GM23338 (cell line): ENCODE measurements at places on chromosomes 5 and 9. TPM values are rescaled to one million over a fixed set of nuclear protein-coding genes. Genes with fewer than 3 reads are reported as not detected.

Gene SLC6A18
- total RNA-seq: not detected in 2 replicates

- H3K27ac ChIP-seq: peak overlapping the region; percentile 45
- H3K27me3 ChIP-seq: no peaks in the 10 kb centered on the region
- no peak overlapping the region for H3K4me3 ChIP-seq
Observed at GRCh38 chr5:124659798-124660197, 86.6 kb downstream of the ZNF608 start.

GRCh38 chr9:127204771-127205470 is 59.7 kb upstream of the GARNL3 start:
- H3K36me3 ChIP-seq: no peaks in the 10 kb centered on the region
- no peaks in the 10 kb centered on the region for H3K27me3 ChIP-seq
- no peak overlapping the region for H3K27ac ChIP-seq

Gene LOX
- 1.2 and 1.8 TPM in 2 replicates for total RNA-seq

GRCh38 chr9:5509573-5509972 is 758 bp upstream of the PDCD1LG2 start:
- no peak for DNase-seq
- no peaks in the 10 kb centered on the region for H3K4me1 ChIP-seq

Gene CCDC180
- total RNA-seq: 3.2 and 7.1 TPM in 2 replicates

Gene GDF9
- total RNA-seq: 0.14 and 0.66 TPM in 2 replicates

DNA sequence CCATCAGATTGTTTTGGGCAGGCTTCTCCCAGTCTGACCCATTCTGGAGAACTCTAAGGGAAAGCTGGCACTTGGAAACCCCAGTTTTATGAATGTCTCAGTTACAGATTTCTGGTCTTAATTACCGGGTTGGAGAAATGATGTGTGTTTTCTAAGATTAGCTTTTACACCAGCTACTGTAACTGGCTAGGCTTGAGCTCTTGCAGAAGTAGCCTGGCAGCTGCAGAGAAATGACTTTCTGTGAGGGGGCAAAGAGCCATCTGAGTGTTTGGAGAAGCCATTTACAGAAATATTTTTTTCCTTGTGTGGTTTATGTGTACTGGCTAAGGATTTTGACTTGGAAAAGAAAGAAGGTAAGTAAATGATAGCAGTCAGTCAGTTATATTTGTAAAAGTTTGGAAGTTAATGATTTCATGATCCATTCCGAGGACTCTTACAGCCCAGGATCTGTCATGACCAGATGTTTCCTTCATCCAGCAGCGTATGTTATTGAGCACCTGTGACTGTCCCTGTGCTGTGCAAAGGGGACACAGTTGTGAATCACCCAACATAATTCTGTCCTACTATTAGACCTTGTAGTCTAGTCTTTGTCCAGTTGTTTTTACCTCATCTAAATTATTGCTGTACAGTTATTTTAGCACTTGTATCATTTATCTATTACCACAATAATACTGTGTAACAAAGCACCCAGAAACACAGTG is 53.7 kb upstream of the GDNF start:
- DNase-seq: no peak
- H3K27ac ChIP-seq: no peak overlapping the region
- no peaks in the 10 kb centered on the region for H3K4me1 ChIP-seq
- H3K27me3 ChIP-seq: no peaks in the 10 kb centered on the region
- H3K36me3 ChIP-seq: no peaks in the 10 kb centered on the region

GRCh38 chr9:74773886-74774479 is 113.7 kb downstream of the TRPM6 start:
- no peak overlapping the region for H3K4me3 ChIP-seq
- H3K27me3 ChIP-seq: no peaks in the 10 kb centered on the region
- peaks cover 3% of the 10 kb centered on the region; the same call in 1 of the 2 replicates for H3K4me1 ChIP-seq
- DNase-seq: peak; percentile 84
- no peak overlapping the region for H3K27ac ChIP-seq
- no peaks in the 10 kb centered on the region for H3K36me3 ChIP-seq

DNA sequence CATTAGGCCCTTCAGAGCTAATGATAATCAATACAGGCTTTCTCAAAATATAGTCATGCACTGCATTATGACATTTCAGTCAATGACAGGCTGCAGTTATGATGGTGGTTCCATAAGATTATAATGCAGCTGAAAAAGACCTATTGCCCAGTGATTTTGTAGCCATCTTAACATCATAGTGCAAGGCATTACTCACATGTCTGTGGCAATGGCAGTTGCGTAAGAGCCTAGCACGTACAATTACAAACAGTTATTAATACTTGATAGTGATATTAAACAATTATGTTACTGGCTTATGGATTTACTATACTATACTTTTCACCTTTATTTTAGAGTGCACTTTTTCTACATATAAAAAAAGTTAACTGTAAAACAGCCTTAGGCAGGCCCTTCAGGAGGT is 214.8 kb downstream of the ISL1 start:
- no peaks in the 10 kb centered on the region for H3K4me1 ChIP-seq
- H3K27ac ChIP-seq: no peak overlapping the region
- no peaks in the 10 kb centered on the region for H3K27me3 ChIP-seq
- no peak for DNase-seq
- H3K36me3 ChIP-seq: no peaks in the 10 kb centered on the region
- no peak overlapping the region for H3K4me3 ChIP-seq

DNA sequence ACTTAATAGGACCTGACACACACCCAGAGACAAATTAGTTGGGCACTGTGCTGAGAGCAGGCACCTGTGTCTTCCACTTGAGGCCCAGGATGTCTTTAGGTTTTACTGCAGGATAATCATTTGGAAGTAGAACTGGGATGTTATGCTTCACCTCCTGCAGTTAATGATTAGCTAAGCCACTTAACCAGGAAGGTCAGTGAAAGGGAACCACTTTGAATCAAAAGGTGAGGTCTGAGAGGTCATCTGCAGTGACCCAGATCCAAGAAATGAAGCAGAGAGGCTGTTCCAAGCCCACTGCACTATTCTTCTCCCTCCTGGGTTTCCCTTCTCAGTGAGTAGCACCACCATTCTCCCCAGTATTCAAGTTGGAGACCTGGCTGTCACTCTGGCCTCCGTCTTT is 110.5 kb downstream of the SNX18 start:
- no peaks in the 10 kb centered on the region for H3K27me3 ChIP-seq
- no peaks in the 10 kb centered on the region; the same call in 1 of the 2 replicates for H3K36me3 ChIP-seq
- no peaks in the 10 kb centered on the region for H3K4me1 ChIP-seq
- no peak overlapping the region for H3K27ac ChIP-seq
- DNase-seq: no peak

DNA sequence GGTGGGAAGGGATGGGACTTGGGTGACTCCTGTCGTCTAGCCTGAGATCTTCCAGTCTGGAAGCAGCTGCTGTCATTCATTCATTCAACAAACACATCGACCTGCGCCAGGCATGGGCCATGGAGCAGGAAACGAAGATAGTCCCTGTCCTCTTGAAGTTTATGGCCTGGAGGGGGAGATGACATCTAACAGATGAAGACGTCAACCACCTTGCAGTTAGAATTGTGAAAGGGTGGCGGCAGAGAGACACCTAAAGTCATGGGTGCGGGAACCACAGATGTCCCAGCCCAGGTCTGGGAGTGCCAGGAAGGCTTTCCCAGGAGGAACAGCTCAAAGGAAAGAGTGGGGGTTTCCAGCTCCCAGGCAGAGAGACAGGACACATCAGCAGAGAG is 21.0 kb upstream of the IER5L start:
- H3K36me3 ChIP-seq: no peaks in the 10 kb centered on the region
- H3K27me3 ChIP-seq: peaks cover 20% of the 10 kb centered on the region
- peak; percentile 21 for DNase-seq
- H3K4me3 ChIP-seq: no peak overlapping the region

DNA sequence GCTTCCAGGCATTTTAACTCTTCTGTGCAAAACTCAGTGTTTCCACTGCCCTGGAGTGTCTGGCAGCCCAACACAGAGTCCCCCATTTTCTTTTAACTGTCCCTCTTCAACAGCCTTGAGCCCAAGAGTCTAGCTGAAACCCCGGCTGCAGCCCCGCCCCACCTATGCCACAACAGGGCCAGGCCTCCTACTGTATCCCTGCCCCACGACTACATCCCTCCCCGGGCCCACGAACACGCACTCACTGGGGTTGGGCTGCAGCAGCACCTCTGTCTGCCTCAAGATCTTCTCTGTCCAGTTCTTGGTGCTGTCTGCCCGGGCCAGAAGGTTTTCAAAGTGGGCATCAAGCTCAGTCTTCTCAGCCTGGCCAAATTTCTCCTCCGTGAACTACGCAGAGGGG is 6.1 kb downstream of the SH3GLB2 start:
- no peak overlapping the region for H3K27ac ChIP-seq
- no peak overlapping the region for H3K4me3 ChIP-seq
- no peak for DNase-seq
- no peaks in the 10 kb centered on the region for H3K36me3 ChIP-seq
- peaks cover 4% of the 10 kb centered on the region for H3K4me1 ChIP-seq
- H3K27me3 ChIP-seq: no peaks in the 10 kb centered on the region

DNA sequence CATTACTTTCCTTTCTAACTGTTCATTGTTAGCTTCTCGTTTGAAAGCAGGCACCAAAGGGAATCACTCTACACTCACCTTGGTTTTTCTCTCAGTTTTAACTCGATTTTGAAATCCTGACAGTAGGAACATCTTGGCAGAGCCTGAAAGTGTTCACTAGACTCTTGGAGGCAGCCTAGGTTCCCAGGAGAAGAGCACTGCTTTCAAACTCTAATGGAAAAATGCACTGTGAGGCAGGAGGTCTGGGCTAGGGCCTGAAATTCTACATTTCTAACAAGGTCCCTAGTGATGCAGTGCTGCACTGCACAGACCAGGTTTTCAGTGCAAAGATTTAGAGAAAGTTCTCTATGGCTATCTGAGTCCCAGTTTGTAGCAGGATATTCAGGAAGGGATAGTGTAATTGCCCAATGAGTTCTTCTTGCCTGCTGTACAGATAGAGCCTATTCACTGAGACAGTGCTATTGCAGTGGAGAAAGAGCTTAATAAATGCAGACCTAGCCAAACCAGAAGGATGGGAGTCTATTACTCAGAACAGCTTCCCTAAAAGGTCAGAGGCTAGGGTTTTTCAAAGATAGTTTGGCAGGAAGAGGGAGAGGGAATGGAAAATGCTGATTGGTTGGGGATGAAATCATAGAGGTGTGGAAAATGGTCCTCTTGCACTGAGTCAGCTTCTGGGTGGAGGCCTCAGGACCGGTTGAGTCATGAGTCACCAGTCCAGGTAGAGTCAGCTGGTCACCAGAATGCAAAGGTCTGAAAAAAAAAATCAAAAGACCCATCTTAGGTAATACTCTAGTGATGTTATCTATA is 153.9 kb downstream of the GPBP1 start:
- no peaks in the 10 kb centered on the region for H3K27me3 ChIP-seq
- DNase-seq: no peak
- H3K4me3 ChIP-seq: no peak overlapping the region

DNA sequence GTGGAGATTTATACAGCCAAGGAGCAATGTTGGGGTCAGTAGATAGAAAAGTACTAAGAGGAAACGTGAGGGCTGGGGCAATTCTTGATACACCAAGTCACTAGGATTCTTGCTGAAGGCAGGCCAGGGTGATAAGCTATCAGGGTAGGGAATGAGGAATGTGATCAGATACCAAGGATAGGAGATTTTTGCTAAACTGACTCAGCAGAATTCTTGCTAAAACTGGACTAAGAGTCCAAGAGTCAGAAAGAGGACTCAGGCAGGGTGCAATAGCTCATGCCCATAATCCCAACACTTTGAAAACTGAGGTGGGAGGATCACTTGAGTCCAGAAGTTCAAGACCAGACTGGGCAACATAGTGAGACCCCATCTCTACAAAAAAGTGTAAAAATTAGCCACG is 71.7 kb downstream of the ENTREP1 start:
- DNase-seq: no peak
- H3K27ac ChIP-seq: no peak overlapping the region
- H3K4me3 ChIP-seq: no peak overlapping the region
- H3K27me3 ChIP-seq: no peaks in the 10 kb centered on the region
- no peaks in the 10 kb centered on the region for H3K4me1 ChIP-seq
- H3K36me3 ChIP-seq: no peaks in the 10 kb centered on the region

- no peak for DNase-seq
- peaks cover 63% of the 10 kb centered on the region for H3K4me1 ChIP-seq
- no peaks in the 10 kb centered on the region for H3K36me3 ChIP-seq
- H3K27me3 ChIP-seq: no peaks in the 10 kb centered on the region
Observed at GRCh38 chr5:141878186-141878710, at the start of gene PCDH1. PCDH1 (minus strand) TSS chr5:141878410; CDS start chr5:141878262, 148 bp downstream.

Gene HNRNPH1
- 572 and 715 TPM in 2 replicates for total RNA-seq

GRCh38 chr9:134329576-134329855 is 3.3 kb downstream of the RXRA start:
- no peak overlapping the region for H3K4me3 ChIP-seq
- DNase-seq: no peak
- H3K36me3 ChIP-seq: no peaks in the 10 kb centered on the region
- no peak overlapping the region for H3K27ac ChIP-seq
- no peaks in the 10 kb centered on the region; the same call in 1 of the 2 replicates for H3K4me1 ChIP-seq

- no peak for DNase-seq
- no peak overlapping the region for H3K4me3 ChIP-seq
- peaks cover 13% of the 10 kb centered on the region; the same call in 1 of the 2 replicates for H3K27me3 ChIP-seq
- H3K4me1 ChIP-seq: peaks cover 29% of the 10 kb centered on the region
- H3K27ac ChIP-seq: no peak overlapping the region
Observed at GRCh38 chr5:39427229-39427628, 2.4 kb upstream of the DAB2 start.

- H3K27ac ChIP-seq: no peak overlapping the region
- peaks cover 10% of the 10 kb centered on the region; the same call in 1 of the 2 replicates for H3K36me3 ChIP-seq
- DNase-seq: no peak
- H3K27me3 ChIP-seq: no peaks in the 10 kb centered on the region
Observed at GRCh38 chr5:16013334-16014065, 166.1 kb downstream of the MARCHF11 start.

Gene DOCK8
- total RNA-seq: 0.50 and 0.94 TPM in 2 replicates

GRCh38 chr9:8821910-8822666 is 1022.5 kb upstream of the DMAC1 start:
- no peak overlapping the region for H3K27ac ChIP-seq
- no peak for DNase-seq
- peaks cover 25% of the 10 kb centered on the region for H3K4me1 ChIP-seq
- no peaks in the 10 kb centered on the region for H3K36me3 ChIP-seq
- H3K27me3 ChIP-seq: no peaks in the 10 kb centered on the region

Gene CENPH
- total RNA-seq: 95.1 and 99.4 TPM in 2 replicates

DNA sequence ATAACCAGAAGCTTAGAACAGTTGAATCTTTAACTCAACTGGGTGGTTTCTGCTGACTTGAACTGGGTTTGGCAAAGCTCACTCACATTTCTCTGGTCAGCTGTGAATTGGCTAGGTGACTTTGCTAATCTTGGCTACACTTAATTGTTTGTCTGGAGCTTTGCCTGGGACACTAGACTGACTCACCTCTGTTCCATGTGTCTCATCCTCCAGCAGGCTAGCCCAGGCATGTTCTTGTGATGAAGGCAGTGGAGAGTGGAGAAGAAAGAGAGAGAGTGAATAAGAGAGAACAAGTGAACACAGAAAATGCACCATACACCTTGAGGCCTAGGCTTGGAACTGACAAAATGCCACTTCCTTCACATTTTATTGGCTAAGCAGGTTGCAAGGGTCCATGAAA is 32.6 kb downstream of the SPATA31D1 start:
- H3K4me3 ChIP-seq: no peak overlapping the region
- H3K4me1 ChIP-seq: no peaks in the 10 kb centered on the region
- no peaks in the 10 kb centered on the region for H3K27me3 ChIP-seq
- no peak for DNase-seq
- no peak overlapping the region for H3K27ac ChIP-seq
- no peaks in the 10 kb centered on the region for H3K36me3 ChIP-seq
